ENCODE measurements at places on chromosomes 4 and X.
A peak's percentile ranks its signal among the peaks of the same experiment; 100 is the strongest.

GRCh38 chr4:47488706-47489105 is 3.6 kb downstream of the ATP10D start:
- no peak for DNase-seq

DNA sequence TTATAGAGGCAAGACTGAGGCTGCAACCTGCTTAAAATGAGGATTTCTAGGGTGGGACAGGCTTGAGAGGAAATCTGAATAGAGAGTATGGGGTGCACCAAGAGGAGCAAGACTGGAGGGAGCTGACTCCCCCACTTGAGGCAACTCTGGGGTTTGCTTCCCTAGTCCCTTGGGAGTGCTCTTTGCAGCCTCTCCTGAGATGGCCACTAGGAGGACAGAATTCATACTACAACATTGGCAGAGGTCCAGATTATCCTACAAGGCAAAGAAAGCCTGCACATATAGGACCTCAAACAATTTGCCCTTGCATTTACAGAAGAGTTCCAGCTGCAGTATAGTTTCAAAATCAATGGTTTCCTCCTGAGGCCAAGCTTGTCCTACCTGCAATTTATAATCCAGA is 830.9 kb downstream of the TECRL start:
- DNase-seq, result peak; percentile 1

DNA sequence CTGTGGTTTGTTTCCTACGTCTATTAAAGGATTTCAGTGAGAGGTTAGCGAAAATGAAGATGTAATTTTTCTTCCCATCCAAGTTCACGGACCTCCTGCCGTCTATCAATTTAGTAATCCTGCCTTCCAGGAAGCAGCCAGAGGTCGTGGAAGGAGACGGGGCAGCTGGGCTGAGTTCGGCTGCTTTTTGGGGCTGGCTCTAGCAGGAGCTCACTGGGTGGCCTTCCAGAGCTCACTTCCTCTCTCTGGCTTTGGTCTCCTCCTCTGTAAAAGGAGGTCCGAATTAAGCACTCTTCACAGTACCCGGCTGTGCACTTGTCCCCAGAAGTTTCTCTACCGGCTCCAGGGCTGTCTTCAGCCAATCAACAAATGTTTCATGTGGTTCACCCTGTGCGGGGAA is 295.4 kb downstream of the BCOR start:
- DNase-seq, result no peak

DNA sequence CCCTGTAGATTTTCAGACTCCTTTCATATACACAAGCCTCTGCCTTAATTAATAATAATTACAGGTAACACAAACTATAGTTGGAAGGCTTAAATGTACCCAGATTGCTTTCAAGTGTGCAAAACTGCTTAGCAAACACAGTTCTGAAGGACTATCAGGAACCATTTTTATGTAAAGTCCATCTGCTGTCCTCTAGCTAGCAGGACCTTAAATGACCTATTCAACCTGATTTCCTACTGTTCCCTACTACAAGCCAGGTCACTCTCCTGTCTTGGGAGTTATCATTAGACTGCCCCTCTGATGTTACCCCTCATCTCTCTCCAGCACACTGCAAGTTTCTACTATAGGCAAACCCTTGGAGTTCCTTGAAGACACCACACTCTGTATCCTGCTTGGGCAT is 157.3 kb downstream of the GBA3 start:
- DNase-seq, result no peak

GRCh38 chrX:35150052-35150451 is 207.5 kb downstream of the FAM47B start:
- no peak for DNase-seq

GRCh38 chrX:137297167-137297566 is 263.4 kb upstream of the GPR101 start:
- no peak for DNase-seq

Measured in epithelial cell of esophagus (primary cell).